Stimulated activated effector memory CD8-positive, alpha-beta T cell treated with anti-CD3 and anti-CD28 coated beads, Interleukin-12 subunit alpha, Interleukin-12 subunit beta, amount 100 ng/mL, for 72 hours (primary cell): ENCODE measurements at places on chromosomes 7 and 10.

DNA sequence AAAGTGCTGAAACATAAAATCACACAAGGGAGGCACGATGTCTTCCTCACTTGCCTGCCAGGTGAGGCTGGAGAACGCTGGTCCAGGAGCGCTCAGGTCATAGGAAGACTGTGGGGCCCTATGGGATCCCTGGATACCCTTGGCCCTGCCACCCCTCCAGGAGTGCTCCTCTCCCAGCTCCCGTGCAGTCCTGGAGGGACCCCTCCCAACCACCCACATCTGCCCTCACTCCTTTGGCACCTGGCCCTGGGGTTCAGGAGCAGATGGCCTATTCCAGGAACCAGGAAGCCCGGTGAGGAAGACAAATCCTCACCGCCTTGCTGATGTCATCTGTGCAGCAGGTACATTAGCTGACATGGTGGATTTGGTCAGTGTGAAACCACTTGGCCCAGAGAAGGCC, 3.7 kb upstream of the CXCL12 start:
- no peak for DNase-seq

- no peak for DNase-seq
These were observed 174.7 kb downstream of the ARL4A start for GRCh38 chr7:12862146-12862545.

- no peak for DNase-seq
These were observed 66.8 kb downstream of the ITGB1 start for GRCh38 chr10:32891261-32891660.

- no peak for DNase-seq
These were observed 822 bp downstream of the ZC3HAV1L start for GRCh38 chr7:139034855-139035585.

DNA sequence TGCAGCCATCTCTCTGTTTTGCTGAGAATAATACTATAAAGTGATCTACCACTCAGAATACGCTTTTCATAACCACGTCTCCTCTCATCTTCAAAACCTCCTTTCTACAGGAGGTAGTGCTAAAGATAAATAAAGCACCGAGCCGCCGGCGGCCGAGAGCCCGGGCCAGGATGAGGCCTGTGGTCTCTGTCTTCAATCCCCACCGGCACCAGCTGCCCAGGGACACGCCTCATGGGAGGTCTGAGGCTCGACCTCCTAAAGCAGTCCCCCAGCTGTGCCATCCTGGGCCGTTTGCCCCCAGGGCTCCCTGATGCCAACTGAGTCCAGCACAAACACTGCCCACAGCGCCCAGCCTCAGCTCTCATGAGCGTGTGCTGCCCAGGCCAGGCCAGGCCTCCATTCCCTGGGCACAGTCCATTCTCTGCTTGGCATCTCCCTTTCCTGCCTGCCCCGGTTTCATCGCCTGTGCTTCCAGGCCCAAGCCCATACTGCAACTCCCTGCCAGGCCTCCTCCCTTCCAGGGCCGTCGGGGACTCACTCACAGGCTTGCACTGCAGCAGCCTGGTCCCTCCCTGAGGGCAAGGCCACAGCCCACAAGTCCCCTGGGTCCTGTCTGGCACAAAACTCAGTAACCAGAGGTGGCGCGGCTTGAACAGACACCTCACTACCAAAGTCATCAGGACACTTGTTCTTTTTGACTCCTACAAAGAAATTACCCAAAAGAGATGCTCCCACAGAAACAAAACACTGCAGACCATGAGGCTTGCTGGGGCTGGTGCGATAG, 2.5 kb downstream of the INTS1 start:
- no peak for DNase-seq

GRCh38 chr10:80187060-80187459, 18.3 kb downstream of the ANXA11 start:
- no peak for DNase-seq

DNA sequence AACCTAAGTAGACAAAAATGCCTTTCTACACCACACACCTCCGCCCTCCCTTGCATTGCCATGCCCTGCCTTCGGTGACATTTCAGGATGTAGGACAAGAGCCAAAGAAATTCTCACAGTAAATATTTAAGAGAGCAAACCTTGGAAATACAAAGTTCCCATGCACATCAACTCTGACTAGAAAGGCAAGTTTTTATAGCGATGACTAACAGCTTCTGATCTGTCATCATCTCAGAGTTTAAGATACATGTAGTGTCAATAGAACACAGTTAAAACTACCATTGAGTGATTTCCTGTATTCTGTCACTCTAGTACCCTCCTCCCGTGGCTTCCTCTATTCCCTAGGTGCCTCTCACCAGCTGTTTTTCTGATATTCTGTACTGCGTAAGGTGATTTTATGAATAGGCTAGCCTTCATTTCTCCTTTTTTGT, 20.7 kb downstream of the SLC16A9 start:
- no peak for DNase-seq

GRCh38 chr7:32533276-32534029, 38.2 kb downstream of the AVL9 start:
- no peak for DNase-seq

GRCh38 chr10:11167233-11167966, 149.7 kb downstream of the CELF2 start:
- DNase-seq: no peak

- DNase-seq: no peak
These were observed at the start of gene TFEC for GRCh38 chr7:116030651-116031276. TSS of gene TFEC (minus strand) at chr7:116030763. CDS start at chr7:115984441, 46,322 bp downstream.

GRCh38 chr7:75756991-75757676, 14.9 kb downstream of the CCL26 start:
- no peak for DNase-seq

GRCh38 chr10:99620711-99621453, 643 bp upstream of the SLC25A28 start:
- DNase-seq: peak; percentile 94

DNA sequence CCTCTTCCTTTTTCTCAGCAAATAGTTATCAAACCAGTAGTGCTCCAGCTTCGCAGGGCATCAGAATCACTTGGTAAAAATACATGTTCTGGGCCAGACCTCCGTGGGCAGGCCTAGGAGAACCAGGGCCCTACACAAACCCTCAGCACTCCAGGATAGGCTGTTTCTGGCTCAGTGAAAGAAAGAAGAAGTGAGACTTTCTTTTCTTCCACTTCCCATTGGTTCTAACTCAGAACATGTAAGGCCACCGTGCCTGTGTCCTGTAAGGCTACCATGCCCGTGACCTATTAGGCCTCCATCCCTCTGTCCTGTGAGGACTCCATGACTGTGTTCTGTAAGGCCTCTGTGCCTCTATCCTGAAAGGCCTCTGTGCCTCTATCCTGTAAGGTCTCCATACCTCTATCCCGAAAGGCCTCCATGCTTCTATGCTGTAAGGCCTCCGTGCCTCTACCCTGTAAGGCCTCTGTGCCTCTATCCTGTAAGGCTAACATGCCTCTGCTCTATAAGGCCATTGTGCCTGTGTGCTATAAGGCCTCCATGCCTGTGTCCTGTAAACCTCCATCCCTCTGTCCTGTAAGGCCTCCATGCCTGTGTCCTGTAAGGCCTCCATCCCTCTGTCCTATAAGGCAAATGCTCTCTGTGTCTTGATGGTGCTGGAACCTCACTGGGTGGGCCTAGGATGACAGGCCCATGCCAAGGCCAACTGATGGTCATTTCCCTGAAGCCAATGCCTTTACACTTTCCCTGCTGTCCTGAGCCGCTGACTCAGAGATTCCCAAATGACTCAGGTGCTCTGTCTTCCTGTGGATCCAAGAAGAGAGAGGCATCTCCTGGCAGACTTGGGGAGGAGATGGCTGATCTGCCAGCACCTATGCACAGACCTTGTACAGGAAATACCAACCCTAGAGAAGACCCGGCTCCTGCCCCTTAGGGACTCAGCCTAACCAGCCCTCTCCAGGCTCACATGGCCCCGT, 96.6 kb upstream of the CACUL1 start:
- no peak for DNase-seq

- no peak for DNase-seq
These were observed 161.6 kb downstream of the JMJD1C start for GRCh38 chr10:63304146-63304545.

GRCh38 chr7:134902058-134902457, 84.2 kb upstream of the AGBL3 start:
- DNase-seq: no peak

- no peak for DNase-seq
These were observed 181.3 kb upstream of the PRPS1L1 start for GRCh38 chr7:18208921-18209320.

- DNase-seq: no peak
These were observed 591.8 kb downstream of the SUGCT start for GRCh38 chr7:40726559-40726958.

DNA sequence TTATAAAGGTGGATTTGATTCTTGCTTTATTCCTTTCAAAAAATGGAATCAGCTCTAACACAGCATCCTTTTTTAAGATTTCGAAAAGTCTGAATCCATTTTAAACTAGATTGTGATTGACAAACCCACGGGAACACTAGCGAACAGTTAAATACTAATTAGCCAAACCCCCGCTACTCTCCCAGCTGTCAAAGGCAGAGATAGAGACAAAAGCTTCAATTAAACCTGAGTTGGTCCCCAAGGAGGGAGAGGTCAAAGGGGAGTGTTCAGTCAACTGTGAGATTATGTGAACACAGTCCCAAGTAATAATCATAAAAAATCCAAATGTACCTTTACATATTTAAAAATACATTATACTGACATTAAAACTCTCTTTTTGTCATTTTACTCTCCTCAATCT, 65.7 kb upstream of the TBX20 start:
- DNase-seq: no peak

DNA sequence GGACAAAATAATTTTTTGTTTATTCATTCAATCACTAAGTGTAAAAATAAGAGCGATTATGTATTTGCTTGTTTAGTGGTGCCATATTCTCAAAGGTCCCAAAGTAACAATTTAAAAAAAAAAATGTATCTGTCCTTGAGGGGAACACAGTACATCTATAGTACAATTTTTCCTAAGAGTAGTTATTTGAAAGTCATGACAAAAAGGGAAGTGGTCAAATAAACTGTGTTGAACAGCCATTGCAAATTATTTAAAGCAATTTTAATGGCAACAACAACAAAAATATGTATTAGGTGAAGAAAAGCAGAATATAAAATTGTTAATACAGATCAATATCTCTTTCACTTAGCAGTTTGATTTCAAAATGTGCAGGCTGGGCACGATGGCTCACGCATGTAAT, 943.5 kb downstream of the CNTNAP2 start:
- no peak for DNase-seq

GRCh38 chr7:116534790-116535189, 10.0 kb downstream of the CAV1 start:
- DNase-seq: no peak

DNA sequence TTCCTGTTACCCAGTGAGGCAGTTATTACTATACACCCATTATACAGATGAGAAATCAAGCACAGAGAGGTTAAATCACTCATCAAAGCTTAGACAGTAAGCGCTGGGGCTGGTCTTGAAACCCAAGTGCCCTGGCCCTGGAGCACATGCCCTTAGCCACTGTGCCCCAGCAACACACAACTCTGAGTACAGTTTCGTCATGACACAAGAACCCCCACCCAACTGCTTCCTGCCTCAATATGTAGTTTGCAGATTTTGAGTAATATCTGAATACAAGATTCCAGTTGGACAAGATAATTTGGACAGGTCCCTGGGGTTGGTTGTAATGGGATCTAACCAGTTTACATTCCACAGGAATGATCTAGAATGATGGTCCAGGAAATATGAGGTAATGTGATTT, 62.8 kb downstream of the SH3PXD2A start:
- DNase-seq: no peak

- DNase-seq: no peak
These were observed 141.5 kb upstream of the VWC2 start for GRCh38 chr7:49631960-49632359.

GRCh38 chr10:61628875-61629513, 33.7 kb upstream of the CABCOCO1 start:
- DNase-seq: no peak

GRCh38 chr7:113298501-113298900, 180.1 kb upstream of the SMIM30 start:
- no peak for DNase-seq

DNA sequence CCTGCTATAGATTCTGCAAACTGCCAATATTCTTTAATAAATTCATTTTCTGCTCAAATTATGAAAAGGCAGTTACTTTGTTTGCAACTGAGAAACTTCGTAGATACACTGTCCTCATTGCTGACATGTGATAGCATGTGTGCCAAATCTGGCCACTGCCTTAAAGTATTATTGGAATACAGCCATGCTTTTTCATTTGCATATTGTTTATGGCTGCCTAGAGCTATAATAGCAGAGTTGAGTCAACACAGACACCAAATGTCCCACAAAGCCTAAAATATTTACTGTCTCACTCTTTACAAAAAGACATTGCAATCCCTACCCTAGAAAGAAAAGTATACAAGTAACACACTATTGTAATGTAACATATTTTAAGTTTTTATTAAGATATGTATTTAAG, 647.4 kb downstream of the XPNPEP1 start:
- no peak for DNase-seq

- no peak for DNase-seq
These were observed 2.5 kb downstream of the NIPSNAP2 start for GRCh38 chr7:55966851-55967250.

- no peak for DNase-seq
These were observed 200.1 kb upstream of the FOXP2 start for GRCh38 chr7:114214466-114214865.

- no peak for DNase-seq
These were observed 32.1 kb upstream of the HECTD2 start for GRCh38 chr10:91378061-91378460.

- DNase-seq: no peak
These were observed 1.6 kb upstream of the PILRA start for GRCh38 chr7:100371561-100372171.

DNA sequence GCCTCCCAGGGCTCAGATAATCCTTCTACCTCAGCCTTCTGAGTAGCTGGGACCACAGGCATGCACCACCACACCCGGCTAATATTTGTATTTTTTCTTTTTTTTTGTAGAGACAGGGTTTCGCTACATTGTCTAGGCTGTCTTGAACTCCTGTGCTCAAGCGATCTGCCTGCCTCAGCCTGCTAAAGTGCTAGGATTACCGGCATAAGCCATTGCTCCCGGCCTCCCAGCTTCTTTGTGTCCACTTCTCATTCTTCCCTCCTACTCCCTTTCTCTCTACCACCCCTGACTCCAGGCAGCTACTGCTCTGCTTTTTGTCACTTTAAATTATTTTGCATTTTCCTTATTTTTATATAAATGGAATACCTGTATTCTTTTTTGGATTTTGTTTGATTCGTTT, 83.4 kb downstream of the PALS2 start:
- no peak for DNase-seq

- peak; percentile 88 for DNase-seq
These were observed 183.6 kb upstream of the NFE2L3 start for GRCh38 chr7:25968205-25968993.

- peak; percentile 76 for DNase-seq
These were observed 25.9 kb downstream of the SFXN4 start for GRCh38 chr10:119139464-119140067.

- no peak for DNase-seq
These were observed 52.8 kb downstream of the COBL start for GRCh38 chr7:51263631-51264484.

GRCh38 chr10:74039561-74040145, 41.7 kb downstream of the VCL start:
- DNase-seq: no peak

GRCh38 chr10:33542752-33543505, 208.5 kb upstream of the NRP1 start:
- DNase-seq: no peak
